ENCODE measurements at places on chromosomes 1 and 21.

DNA sequence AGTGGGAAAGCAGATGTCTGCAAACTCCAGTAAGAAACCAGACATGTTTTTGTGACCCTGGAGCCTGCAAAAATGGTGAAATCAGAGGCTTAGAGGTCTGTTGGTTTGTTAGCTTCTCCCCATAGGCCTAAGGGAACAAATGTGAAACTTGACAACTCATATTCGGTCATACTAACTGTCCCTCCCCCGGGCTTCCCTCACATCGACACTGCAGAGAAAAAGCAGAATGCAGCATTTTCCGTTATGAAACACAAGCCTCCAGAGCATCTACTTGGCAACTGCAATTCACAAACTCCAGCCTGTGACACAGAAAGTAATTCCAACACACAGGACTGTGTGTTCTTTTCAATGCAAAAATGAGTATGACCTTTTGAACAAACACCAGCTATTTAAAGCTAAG lies 3.7 kb downstream of the KCNA2 start:
- no peak for DNase-seq

DNA sequence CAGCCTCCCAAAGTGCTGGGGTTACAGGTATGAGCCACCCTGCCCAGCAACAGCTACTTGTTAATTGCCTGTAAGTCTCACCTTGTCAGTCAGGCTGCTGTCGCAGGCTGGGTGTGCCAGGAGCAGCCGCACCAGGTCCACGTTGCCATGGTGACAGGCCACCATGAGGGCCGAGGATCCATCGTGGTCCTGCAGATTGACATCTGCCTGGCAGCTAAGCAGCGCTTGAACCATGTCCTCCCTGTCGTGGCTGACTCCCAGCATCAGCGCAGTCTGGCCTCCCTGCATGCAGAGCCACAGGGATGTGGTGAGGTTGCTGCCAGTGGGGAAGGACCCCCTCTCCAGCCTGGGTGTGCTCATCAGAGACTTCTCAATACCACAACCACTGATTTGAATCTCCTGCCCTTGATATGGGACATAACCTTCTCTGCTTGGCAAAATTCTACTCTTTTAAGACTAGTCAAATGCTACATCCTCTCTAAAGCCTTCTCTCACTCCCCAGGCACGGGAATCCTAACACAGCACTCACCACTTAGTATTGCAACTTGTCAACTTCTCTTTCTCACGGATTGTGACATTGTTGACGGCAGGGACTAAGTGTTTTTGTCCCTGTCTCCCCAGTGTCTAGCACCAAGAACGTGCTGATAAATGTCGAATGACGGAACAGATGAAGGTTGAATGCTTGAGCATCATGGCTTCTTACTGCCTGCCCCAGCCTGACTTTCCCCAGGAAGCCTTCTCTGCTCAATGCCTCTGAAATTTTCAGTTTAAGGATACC lies 52.9 kb downstream of the L1TD1 start:
- DNase-seq, result no peak

DNA sequence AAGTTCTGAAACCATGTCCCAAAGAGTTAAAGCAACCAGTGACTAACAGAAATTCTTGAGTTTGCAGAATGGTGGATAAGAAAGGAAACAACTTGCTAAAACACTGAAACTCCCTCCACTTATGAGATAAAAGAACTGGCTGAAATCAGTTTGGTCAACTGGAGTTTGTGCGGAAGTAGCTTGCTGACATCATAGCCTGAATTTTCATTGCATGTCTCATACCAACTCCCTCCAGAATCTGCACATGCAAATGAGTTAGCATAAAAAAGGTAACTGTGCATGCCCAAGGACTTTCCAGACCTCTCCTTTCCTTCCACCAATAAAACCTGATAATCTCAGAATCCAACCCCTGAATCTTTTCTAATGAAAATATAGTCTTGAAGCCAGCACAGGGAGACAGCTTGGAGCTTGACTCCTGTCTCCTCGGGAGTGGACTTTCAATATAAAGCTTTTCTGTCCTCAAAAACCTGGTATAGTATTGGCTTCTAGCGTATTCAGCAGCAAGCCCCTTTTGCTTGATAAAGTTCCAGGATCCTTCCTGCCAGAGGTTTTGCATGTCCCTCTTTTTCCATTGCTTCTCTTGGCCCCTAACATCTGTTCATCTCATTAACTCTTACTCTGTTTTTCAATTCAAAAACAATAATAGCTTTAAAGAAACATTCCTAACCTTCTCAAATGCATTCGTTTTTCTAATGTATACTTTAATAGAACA lies 785.8 kb upstream of the ADGRL4 start:
- no peak for DNase-seq

DNA sequence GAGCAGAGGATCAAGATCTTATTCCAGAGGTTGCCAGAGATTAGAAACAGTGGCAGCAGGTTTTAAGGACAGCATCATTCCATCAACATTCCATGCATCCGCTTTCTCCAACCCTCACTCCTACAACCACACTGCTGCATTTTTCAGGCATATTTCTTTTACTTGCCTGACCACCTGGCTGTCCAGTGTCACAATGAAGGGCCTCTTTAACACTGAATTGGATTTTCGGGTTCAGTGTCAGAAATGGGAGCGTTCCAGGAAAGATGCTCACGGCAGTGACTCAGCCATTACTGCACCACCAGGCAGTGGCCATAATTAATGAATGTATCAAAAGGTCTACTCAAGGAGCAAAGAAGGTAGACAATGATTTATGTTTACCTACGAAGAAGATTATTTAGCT lies 200.4 kb upstream of the ESRRG start:
- no peak for DNase-seq

DNA sequence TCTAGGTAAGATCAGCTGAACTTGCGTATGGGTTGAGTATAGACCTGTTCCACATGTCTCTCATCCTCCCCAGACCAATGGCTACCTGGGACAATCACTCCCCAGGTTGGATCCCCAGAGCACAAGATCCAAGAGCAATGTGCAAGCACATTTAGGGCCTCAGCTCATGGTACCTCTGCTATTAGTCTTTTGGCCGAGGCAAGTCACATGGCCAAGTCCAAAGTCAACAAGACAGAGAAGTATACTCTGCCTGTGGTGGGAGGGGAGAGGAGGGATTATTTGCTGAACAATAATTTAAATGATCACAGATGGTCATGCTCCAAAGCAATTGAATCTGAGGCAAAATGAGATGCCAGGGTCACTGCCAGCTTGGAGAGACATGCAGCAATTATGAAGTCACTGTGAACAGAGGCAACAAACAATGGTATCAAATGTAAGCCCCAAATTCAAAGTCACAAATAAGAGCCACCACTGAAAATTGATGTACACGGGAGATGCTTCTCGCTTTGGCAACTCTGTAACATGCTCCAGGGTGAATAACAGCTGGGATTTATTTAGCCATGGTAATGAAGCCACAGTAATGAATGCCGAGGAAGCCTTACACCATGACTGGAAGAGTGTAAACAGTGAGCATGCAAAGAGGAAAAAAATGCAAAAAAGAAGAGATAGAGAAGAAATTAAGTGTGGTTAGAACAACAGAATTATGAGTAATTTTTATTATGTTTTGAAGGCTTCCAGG lies 149.1 kb downstream of the ZNF281 start:
- no peak for DNase-seq

GRCh38 chr1:153192697-153193096 lies 10.5 kb upstream of the LELP1 start:
- DNase-seq, result no peak

- no peak for DNase-seq
These were observed 114.7 kb upstream of the IRF2BP2 start for GRCh38 chr1:234724516-234725176.

GRCh38 chr21:43274946-43275310 lies 106.1 kb downstream of the CRYAA start:
- DNase-seq, result no peak

GRCh38 chr21:14754682-14755081 lies 208.6 kb upstream of the SAMSN1 start:
- no peak for DNase-seq

- DNase-seq, result no peak
These were observed 339.2 kb upstream of the KAZN start for GRCh38 chr1:14259191-14259757.

DNA sequence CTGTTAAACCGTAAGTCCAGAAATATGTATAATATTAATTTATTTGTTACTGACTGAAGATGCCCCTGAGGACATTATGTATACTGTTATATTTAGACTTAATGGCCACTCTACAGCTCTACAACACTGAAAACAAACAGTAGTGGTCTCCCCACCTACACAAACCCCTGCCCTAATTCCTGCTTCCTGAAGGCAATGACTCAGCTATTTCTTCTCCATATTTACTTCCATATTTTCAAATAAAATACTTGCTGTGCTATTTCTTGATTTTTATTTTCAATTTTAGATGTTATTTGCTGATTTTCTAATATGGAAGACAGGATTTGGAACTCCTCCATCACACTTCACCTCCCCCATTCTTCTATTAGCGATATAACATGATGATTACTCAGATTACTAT lies 97.6 kb downstream of the PCNX2 start:
- no peak for DNase-seq

DNA sequence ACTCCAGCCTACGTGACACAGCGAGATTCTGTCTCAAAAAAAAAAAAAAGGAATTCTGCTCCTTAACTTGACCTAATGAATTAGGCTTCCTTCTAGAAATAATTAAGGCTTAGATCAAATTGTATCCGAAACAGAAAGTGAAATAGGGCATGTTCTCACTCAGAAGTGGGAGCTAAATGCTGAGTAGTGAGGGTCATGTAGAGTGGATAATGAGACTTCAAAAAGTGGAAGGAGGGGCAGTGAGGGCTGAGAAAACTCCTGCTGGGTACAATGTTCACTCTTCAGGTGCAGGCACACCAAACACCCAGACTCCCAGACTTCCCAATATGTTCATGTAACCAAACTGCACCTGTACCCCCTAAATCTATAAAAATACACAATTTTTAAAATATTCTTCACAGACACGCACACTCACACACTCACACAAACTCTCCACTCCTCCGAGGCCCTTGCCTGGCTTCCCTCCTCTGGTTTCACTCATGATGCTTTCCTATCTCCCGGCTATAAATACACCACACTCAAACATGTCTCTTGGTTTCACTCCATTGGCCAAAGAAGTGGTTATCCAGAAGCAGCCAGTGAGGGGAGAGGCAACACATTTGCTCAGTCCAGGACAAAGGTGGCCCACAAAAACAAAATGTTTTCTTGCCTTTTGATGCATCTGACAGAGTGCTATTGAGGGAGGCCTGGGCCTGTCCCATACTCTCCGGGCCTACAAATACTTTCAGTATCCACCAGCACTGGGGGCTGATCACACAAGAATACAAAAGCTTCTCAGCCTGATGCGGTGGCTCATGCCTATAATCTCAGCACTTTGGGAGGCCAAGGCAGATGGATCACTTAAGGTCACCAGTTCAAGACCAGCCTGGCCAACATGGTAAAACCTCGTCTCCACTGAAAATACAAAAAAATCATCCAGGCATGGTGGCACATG lies 249.2 kb downstream of the TOMM20 start:
- no peak for DNase-seq

DNA sequence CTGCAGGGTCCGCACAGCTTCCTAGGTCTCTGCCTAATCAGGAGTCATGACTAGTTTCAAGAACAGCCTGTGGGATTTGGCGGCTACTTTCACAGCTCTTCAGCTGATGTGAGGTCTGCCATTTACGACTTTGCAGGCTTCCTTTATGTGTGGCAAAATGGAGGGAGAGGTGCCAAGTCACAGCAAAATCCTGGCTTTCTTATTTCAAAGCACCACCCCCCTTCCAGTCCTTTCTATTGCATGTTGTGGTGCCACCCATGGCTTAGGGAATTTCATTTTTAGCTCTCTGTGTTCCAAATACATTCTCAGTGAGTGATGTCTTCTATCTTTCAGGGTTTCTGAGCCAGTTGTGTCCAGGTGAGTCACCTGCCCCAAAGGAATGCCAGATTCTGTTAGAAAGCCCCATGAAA lies 75.1 kb upstream of the WLS start:
- no peak for DNase-seq

DNA sequence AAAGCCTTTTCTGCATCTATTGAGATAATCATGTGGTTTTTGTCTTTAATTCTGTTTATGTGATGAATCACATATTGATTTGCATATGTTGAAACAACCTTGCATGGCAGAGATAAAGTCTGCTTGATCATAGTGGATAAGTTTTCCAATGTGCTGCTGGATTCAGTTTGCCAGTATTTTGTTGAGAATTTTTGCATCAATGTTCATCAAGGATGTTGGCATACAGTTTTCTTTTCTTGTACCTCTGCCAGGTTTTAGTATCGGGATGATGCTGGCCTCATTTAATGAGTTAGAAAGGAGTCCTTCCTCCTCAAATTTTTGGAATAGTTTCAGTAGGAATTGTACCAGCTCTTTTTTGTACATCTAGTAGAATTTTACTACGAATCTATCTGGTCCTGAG lies 55.0 kb downstream of the COL24A1 start:
- no peak for DNase-seq

GRCh38 chr1:68198752-68199151 lies 33.6 kb downstream of the WLS start:
- no peak for DNase-seq

DNA sequence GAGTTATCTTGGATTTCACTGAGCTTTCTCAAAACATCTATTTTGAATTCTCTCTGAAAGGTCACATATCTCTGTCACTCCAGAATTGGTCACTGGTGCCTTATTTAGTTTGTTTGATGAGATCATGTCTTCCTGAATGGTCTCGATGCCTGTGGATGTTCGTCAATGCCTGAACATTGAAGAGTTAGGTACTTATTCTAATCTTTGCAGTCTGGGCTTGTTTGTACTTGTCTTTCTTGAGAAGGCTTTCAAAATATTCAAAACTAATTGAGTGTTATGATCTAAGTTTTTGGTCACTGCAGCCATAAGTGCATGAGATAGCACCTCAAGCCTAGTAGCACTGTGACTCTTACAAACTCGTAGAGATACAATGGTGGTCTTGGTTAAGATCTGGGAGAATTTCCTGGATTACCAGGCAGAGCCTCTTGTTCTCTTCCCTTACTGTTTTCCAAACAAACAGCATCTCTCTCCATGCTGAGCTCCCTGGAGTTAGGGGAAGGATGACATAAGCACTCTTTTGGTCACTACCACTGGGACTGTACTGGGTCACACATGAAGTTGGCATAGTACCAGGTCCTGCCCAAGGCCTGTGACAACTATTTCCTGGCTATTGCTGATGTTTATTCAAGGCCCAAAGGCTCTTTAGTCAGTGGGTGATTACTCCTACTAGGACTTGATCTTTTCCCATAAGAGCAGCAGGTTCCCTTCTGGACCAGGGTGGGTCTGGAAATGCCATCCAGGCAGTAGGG lies 25.6 kb downstream of the SLC22A15 start:
- no peak for DNase-seq

DNA sequence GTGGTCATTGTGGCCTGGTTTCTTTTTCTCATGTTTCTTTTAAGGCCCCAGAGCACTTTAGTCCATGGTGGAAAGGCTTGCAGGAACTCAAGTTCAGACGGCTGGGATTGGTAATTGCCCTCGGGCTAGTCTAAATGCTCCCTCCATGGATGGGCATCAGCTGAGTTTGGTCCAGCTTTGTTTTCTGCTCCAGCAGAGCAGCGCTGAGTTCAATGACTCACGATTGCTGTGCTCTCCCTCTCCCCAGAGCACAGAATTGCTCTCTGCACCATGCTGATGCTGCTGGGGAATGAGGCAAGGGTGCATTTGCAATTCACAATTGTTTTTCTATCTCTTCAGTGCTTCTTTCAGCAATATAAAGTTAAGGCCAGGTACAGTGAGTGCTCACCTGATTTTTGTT lies 1.8 kb upstream of the OR2T6 start:
- no peak for DNase-seq
